ENCODE measurements at places on chromosomes 12 and 14. TPM values are rescaled to one million over a fixed set of nuclear protein-coding genes. Genes with fewer than 3 reads are reported as not detected.

The TMTC2 gene
- 99.3 TPM for total RNA-seq

The MYF5 gene
- total RNA-seq = not detected

The OTOGL gene
- total RNA-seq = 0.83 TPM

The GZMB gene
- total RNA-seq = not detected

The TRHDE gene
- total RNA-seq = 16.7 TPM

The SPTB gene
- 1.9 TPM for total RNA-seq

The LRRIQ1 gene
- 10.6 TPM for total RNA-seq

The KLC1 gene
- 975 TPM for total RNA-seq

The NDUFB1 gene
- total RNA-seq = 85.2 TPM

DNA sequence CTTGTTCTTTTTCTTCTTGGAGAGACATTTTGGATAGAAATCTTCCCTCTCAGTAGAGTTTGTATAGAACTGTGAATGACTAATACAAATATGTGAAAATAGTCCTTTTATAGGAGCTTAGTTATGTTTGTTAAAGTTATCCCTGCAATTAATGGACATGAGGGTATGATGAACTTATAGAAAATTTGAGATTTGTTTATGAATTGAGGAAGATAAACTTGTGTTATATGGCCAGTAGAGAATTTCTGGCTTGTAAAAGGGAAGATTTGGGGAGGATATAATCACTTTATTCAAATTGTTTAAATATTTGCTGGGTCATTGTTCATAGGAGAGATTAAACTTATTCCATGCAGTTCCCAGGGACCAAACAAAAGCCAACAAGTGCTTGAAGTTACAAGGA, 119.6 kb downstream of the DAAM1 start:
- DNase-seq = no peak
- no peak overlapping the region for H3K4me3 ChIP-seq
- no peak overlapping the region for H3K27ac ChIP-seq
- peaks cover 13% of the 10 kb centered on the region for H3K4me1 ChIP-seq

- H3K4me3 ChIP-seq = no peak overlapping the region
- H3K36me3 ChIP-seq = no peaks in the 10 kb centered on the region
- H3K27me3 ChIP-seq = no peaks in the 10 kb centered on the region
- H3K27ac ChIP-seq = no peak overlapping the region
Measured at GRCh38 chr14:65588426-65589140, 176.1 kb downstream of the FUT8 start.

GRCh38 chr12:74401035-74401434, 136.6 kb upstream of the ATXN7L3B start:
- H3K36me3 ChIP-seq = no peaks in the 10 kb centered on the region
- H3K27me3 ChIP-seq = no peaks in the 10 kb centered on the region
- H3K4me3 ChIP-seq = no peak overlapping the region
- no peak for DNase-seq

DNA sequence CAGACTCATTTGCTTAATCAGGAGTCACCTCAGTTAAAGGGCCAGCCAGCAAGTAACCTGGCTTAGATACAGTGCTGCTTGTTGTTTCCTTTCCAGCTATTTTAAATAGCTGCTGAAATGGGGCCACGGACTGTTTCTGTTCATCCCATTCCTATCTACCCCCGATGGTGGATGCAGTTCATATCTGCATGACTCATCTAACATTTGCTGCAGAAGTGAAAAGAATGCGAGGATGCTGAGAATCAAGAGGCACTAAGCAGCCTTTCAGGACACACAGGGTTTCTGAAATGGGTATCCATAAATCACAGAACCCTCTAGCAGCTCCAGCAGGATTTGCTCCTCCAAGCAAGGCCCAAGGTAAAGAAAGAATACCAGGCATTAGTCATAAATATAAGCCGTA, 60.2 kb upstream of the RTRAF start:
- no peak for DNase-seq
- H3K27ac ChIP-seq = no peak overlapping the region
- no peak overlapping the region for H3K4me3 ChIP-seq
- no peaks in the 10 kb centered on the region for H3K4me1 ChIP-seq
- peaks cover 5% of the 10 kb centered on the region for H3K27me3 ChIP-seq

DNA sequence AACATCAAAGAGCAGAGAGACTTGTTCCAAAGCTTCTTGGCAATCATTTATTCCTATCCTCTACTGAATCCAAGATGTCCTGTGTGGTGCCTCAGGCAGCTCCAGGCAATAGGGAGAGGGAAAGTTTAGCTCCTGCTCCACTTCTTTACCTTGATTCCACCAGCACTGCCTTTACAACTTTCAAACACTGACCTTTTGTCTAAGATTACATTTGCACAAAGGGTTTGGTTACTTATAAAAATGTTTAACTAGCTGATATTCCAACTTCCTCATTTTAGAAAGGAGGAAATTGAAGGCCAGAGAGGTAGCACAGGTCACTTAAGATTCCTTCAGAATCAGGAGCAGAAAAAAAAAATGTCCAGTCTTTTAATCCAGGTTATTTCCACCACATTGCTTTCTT, 192.7 kb downstream of the BTG1 start:
- H3K27ac ChIP-seq = no peak overlapping the region
- H3K4me1 ChIP-seq = peaks cover 3% of the 10 kb centered on the region
- no peak overlapping the region for H3K4me3 ChIP-seq
- DNase-seq = no peak
- no peaks in the 10 kb centered on the region for H3K27me3 ChIP-seq
- no peaks in the 10 kb centered on the region for H3K36me3 ChIP-seq

DNA sequence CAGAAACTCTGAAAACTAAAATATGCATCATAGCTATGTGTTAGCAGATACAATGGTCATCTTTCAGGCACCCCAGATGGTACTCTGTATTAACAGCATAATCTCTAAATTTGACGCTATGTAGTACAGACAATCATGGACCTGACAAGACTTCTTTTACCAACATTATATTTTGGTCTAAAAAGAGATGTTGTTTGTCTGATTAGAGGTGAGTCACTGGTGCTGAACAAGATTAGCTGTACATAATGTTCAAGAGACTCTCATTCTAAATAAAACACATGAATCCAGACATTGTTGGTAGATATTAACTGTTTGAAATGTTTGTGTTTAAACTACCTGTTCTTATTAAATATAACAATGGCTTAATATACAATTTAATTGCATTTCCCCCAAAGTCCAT, 146.4 kb upstream of the LMNTD1 start:
- no peak for DNase-seq
- H3K27ac ChIP-seq = no peak overlapping the region
- H3K27me3 ChIP-seq = peaks cover 2% of the 10 kb centered on the region
- H3K36me3 ChIP-seq = no peaks in the 10 kb centered on the region

DNA sequence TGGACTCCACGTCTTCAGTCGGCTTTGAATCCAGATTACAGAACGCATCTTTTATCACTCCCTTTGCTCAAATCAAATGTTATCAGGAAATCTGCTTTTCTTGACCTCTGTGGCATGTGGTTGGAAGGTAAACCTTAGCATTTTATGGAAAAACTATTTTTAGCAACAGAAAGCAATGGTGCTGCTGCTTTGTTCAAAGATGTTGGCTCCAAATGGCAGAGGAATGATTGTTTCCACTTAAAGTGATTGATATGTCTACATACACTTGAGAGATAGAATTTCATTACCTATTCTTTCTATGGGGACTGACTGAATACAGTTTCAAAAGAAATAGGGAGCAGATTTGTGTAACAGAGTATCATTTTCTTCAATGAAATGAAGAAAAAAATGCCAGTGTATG, 761.2 kb downstream of the NOVA1 start:
- H3K4me3 ChIP-seq = no peak overlapping the region
- H3K27ac ChIP-seq = no peak overlapping the region
- peaks cover 8% of the 10 kb centered on the region for H3K4me1 ChIP-seq
- no peaks in the 10 kb centered on the region for H3K27me3 ChIP-seq
- no peaks in the 10 kb centered on the region for H3K36me3 ChIP-seq

DNA sequence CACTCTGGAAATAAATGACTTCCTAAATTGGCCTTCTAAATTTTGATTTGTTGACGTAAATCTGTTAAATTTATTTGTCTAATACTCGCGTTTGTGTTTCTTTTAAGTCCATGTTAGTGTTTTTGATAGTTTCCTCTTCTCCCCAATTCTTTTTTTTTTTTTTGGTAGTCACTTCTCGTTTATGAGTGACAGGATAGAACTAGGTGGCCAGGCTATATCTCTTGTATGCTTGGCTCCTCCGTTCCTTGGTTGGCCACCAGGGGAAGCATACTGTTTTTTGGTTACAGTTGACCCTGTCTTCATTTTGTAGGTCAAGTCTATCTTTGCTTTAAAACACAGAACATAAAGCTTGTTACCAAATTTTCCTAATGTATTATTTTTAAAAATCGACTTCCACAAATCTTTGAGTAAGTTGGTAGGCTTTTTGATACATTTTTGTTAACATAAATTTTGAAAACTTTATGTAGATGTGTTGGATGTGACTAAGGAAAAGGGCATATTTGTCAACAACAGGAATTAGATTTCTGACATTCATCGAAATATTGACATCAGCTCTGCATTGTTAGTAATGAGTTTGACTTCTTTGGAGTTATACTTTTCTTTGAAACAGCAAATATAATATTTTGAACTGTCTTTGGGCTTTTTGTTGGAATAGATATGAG, 2.2 kb downstream of the RCOR1 start:
- no peaks in the 10 kb centered on the region for H3K36me3 ChIP-seq
- H3K4me3 ChIP-seq = peak overlapping the region; percentile 87
- H3K4me1 ChIP-seq = peaks cover 12% of the 10 kb centered on the region

- no peaks in the 10 kb centered on the region for H3K27me3 ChIP-seq
- no peaks in the 10 kb centered on the region for H3K36me3 ChIP-seq
- no peak for DNase-seq
- no peak overlapping the region for H3K4me3 ChIP-seq
- H3K4me1 ChIP-seq = peaks cover 10% of the 10 kb centered on the region
- no peak overlapping the region for H3K27ac ChIP-seq
Measured at GRCh38 chr12:2341871-2342270, 289.1 kb downstream of the CACNA1C start.

GRCh38 chr12:102933168-102933567, 16.1 kb upstream of the PAH start:
- H3K4me3 ChIP-seq = no peak overlapping the region
- no peak for DNase-seq
- no peak overlapping the region for H3K27ac ChIP-seq
- no peaks in the 10 kb centered on the region for H3K4me1 ChIP-seq
- no peaks in the 10 kb centered on the region for H3K27me3 ChIP-seq
- H3K36me3 ChIP-seq = no peaks in the 10 kb centered on the region

- H3K4me3 ChIP-seq = no peak overlapping the region
- no peak for DNase-seq
- no peak overlapping the region for H3K27ac ChIP-seq
- H3K4me1 ChIP-seq = peaks cover 5% of the 10 kb centered on the region
- no peaks in the 10 kb centered on the region for H3K36me3 ChIP-seq
- no peaks in the 10 kb centered on the region for H3K27me3 ChIP-seq
Measured at GRCh38 chr12:32448586-32448985, 49.2 kb downstream of the FGD4 start.
